ENCODE measurements at places on chromosomes 7 and 10. TPM values are rescaled to one million over a fixed set of nuclear protein-coding genes. Genes with fewer than 3 reads are reported as not detected.

DNA sequence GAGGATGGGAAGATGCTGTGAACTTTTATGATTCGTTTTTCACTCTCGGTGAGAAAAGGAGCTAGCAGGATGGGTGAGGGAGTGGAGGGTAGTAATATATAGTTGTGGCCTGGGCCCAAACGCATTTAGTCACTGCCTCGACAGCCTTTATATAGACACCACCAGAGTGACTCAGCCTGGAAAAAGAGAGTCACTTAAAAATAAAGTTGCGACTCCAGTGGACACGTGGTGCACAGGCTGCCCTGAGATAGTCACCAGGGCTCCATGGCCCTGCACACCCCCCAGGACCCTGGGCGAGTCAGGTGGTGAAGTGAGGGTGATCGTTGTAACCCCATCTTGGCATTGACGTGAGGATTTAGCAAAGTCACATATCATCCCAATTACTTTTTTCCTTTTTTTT is 106.7 kb downstream of the CUX1 start:
- no peak overlapping the region for H3K4me3 ChIP-seq
- peaks cover 10% of the 10 kb centered on the region for H3K4me1 ChIP-seq
- no peak overlapping the region for H3K27ac ChIP-seq
- DNase-seq: no peak

GRCh38 chr10:119502209-119502608 is 40.3 kb downstream of the RGS10 start:
- no peak overlapping the region for H3K4me3 ChIP-seq
- no peaks in the 10 kb centered on the region for H3K36me3 ChIP-seq
- H3K4me1 ChIP-seq: no peaks in the 10 kb centered on the region

- no peak for DNase-seq
- H3K4me3 ChIP-seq: no peak overlapping the region
- no peaks in the 10 kb centered on the region for H3K27me3 ChIP-seq
Observed at GRCh38 chr10:21849607-21850006, 153.9 kb downstream of the DNAJC1 start.

Gene PLAU
- 29.0 TPM for total RNA-seq

DNA sequence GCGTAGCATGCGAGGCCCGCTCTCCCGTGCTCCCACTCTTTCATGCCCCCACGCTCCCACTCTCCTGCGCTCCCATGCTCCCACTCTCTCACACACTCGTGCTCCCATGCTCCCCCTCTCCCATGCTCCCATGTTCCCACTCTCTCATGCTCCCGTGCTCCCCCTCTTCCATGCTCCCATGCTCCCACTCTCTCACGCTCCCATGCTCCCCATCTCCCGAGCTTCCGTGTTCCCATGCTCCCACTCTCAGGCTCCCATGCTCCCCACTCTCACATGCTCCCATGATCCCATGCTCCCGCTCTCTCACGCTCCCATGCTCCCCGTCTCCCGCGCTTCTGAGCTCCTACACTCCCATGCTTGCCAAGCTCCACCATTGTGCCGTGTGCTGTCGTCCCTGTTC is 84.4 kb upstream of the ANLN start:
- H3K4me3 ChIP-seq: no peak overlapping the region
- no peaks in the 10 kb centered on the region for H3K27me3 ChIP-seq
- peaks cover 1% of the 10 kb centered on the region for H3K36me3 ChIP-seq
- no peak for DNase-seq
- no peak overlapping the region for H3K27ac ChIP-seq

DNA sequence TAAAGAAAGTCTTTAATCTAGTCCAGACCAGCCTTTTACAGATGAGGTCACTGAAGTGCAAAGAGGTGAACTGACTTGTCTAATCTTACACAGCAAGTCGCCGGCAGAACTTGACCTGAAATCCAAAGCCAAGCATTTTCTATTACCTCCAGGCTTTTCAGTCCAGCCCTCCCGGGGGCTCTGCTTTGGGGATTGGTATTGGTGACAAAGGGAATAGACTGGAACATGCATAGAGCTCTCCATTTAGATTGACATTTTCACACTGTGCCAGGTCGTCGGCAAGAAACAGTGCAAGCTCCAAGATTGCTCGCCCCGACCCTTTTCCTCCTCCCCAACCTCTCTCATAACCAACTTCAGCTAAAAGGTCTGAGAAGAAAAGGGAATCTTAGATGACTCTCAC is 42.2 kb upstream of the MTPAP start:
- H3K4me1 ChIP-seq: peaks cover 5% of the 10 kb centered on the region
- H3K4me3 ChIP-seq: no peak overlapping the region

DNA sequence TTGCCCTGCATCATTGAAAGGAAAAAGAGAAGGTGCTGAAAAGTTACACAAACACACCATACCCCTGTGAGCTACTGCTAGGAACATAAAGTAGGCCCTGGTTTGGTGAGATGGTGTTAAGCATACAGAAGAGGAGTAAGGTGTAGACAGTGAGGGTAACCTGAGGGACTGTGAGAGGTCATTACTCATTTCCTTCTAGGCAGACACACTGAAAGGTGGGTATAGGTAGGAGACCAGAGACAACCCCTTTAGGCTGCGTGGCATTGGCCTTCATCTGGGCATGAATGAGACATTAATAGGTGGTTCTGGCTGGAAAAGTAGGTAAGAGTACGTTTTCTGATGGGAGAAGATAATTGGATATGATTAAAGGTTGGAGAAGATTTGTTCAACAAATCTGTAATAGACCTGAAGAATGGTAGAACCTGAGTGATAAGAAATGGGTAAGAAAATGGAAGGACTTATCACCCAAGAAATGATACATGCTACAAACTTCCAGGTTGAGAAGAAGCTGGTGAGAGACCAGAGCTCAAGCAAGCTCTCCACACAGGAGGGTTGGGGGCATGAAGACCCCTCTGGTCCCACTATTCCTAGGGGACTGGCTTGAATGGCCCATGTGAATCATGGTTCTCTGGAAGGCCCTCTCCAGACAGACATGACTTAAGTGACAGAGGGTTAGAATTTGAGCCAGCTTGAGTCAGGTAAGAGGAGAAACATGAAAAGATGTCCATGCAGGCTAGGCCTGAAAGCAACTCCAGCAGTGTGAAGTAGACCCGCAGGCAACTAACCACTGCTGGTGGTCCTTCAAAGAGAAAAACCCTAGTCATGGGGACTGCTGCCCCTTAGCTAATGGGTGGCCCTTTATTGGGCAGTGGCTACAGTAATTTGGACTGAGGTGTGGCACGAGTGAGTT is 3.8 kb downstream of the COMTD1 start:
- no peak for DNase-seq
- H3K27ac ChIP-seq: no peak overlapping the region
- no peaks in the 10 kb centered on the region for H3K27me3 ChIP-seq
- peaks cover 40% of the 10 kb centered on the region for H3K4me1 ChIP-seq
- H3K4me3 ChIP-seq: no peak overlapping the region
